Cortex of kidney (tissue), 1 donor: ENCODE measurements at places on chromosomes 7 and 10.

- no peak for DNase-seq
These were observed 1.3 kb downstream of the KAZALD1 start for GRCh38 chr10:101063050-101063525.

DNA sequence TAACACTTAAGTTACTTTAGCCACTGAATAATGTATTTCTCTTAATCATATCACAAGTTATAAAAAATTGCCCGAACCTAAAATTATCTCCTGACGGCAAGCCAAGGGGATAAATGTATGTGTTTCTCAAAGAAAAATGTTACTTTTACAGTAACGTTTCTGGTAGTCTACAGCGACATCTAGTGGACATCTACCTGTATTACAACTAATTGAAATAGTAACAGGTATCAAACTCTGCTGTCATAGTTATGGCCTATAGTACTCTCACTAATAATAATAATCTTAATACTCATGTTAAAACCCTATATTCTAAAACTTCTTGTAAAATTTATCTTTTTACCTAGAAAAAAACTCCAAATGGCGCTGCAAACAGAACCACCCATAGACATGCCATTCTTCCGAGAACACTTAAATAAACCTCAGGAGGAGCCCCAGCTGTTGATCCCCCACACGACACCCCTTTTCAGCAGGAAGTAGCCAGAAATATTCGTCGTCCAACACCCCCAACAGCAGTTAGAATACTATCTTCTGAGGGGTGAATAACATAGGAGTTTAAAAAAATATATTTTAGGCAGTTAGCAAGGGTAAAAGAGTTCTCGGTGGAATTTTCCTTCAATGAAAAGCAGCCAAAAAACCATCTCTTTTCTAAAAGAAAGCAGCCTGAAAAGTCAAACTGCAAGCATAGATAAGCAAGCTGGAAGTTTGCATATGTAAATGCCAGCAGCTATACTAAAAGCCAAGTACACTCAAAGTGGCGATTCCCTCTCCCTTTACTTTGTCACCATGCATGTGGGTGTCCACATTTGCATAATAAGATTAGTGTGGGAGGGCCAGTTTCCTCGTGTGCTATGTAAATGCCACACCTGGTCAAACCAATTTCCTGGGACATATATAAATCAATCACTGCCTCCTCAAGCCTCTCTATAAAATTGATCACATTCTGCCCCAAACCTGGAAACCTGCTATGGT is 40.5 kb upstream of the ZNF107 start:
- no peak for DNase-seq

GRCh38 chr7:141456298-141456697 is 94.9 kb upstream of the AGK start:
- no peak for DNase-seq

GRCh38 chr7:40015790-40016296 is 65.8 kb downstream of the CDK13 start:
- no peak for DNase-seq

DNA sequence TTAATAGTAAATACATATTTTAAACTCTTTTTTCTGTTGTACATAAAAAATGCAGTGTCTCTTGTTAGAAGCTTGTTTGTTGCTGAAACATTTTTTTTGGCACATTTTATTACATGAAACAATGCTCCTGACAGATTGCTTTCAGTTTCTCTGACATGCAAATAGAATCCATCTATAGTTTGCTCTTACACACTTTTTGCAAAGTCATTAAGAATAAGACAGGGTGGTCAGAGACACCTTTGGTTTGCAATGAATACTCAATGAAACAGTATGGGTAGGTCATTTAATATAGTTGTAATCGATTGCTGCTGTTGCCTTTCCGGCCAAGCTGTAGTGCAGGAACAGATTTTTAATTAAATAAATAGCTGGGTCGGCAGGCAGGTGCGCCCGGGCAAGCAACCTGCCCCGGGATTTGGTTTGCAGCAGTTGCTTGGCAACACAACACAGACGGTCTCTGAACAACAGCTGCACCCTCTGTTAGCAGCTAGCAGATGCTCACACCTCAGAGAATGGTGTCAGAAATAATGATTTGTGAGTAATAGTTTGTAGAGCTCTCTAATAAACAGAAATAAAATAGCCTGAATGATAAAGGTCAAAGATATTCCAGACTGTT is 115.7 kb upstream of the CACNA2D1 start:
- DNase-seq: no peak

- no peak for DNase-seq
These were observed 28.9 kb downstream of the MAD1L1 start for GRCh38 chr7:2203766-2204300.

DNA sequence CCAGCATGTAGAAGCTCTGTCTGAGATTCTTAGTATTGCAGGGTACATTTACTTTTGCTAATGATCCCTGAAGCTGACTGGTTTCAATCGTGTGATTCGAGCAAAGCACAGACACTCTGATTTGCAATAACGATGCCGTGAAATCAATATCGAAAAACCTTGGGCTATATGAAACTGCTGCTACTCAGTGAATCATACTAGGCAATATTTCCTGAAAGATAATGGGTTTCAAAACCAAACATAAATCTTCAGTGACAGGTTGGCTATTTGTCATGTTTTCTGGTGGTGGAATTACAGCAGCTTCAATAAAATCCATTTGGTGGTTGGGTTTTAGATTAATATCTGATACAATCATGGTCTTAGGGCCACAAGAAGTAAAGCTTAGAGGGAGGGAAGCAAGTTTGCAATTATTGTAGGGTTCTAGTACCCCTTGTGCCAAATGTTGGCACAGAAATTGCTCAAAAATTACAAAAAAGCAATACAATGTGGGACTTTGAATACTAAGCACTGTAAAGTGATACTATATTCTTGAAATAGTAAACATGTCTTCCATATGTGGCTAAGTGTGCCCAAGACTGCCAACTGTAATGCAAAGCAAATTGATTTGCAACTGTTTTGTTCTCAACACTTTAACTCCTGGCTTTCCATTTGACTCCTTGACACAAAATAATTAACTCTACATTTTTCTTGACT is 112.4 kb upstream of the JAZF1 start:
- no peak for DNase-seq

DNA sequence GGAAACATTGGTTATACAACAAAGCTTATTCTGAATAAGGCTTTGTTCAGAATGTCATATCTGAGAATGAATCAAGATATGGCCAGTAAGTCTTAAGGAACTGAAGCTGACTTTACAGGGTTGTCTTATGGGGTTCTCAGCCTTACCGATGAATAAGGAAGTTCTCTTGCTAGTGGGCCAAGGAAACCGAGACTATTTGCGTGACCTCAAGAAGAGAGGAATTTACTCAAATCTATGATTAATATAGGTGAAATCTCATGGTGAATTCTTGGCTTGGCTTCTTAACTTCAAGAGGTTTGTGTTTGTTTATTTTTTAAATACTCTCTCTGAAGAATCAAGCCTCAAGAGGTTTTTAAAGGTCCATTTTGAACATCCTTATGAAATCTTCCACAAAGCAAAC is 4.7 kb upstream of the MRLN start:
- DNase-seq: no peak
